ENCODE measurements at places on chromosomes 7 and 10.

DNA sequence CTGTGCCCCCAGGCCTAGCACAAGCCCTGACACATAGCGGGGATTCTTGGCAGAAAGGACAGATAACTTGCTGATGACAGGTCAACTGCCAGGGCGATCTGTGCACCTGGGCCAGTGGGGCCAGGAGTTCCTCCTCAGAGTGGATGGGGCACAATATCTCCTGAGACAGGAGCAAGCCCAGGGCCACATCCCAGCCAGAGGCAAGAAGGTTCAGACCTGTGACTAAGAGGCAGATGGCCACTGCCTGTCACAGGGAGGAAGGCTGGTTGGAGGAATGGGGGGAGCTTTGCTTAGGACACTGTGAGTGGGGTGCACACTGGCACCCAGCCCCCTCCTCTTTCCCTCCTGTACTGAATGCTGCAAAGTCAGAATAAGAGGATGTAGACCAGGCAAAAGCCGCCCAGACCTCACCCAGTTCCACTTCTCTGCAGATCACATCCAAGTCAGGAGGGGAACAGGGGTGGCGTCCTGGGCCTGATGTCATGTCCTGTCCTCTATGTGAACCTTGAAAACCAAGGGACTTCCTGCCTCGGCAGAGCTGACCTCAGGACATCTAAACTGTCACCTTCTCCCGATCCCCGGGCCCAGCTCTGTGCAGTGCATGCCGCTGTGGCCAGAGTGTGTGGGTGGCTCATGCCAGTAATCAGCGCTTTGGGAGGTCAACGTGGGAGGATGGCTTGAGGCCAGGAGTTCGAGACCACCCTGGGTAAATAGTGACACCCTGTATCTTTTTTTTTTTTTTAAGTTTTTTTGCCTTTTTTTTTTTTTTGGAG lies 1.3 kb downstream of the GUSB start:
- peak; percentile 52 for DNase-seq

GRCh38 chr7:152347888-152348287 lies 87.9 kb downstream of the KMT2C start:
- DNase-seq: no peak

- DNase-seq: no peak
Observed at GRCh38 chr10:132382231-132382922, 14.6 kb upstream of the PWWP2B start.

GRCh38 chr10:82438277-82438676 lies 563.3 kb downstream of the NRG3 start:
- DNase-seq: no peak

GRCh38 chr7:71665716-71666115 lies 533.8 kb downstream of the GALNT17 start:
- no peak for DNase-seq

DNA sequence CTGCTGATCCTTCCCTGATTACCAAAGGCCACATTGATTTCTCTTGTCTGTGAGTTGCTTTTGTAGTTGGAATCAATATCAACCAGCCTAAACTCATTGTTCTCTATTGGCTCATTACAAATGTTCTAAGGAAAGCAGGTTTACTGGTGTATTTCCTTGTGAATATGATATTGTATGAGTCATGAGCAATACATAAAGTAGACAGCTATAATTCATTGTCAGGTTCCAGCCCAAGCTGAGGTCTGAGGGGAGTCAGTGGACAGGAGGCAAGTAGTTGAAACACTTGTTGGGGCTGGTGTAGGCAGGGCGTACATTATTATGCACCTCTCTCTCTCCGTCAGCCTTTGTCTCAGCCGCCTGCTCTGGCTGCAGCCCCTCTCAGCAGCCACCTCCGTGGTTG lies 451.7 kb downstream of the IPMK start:
- DNase-seq: no peak

DNA sequence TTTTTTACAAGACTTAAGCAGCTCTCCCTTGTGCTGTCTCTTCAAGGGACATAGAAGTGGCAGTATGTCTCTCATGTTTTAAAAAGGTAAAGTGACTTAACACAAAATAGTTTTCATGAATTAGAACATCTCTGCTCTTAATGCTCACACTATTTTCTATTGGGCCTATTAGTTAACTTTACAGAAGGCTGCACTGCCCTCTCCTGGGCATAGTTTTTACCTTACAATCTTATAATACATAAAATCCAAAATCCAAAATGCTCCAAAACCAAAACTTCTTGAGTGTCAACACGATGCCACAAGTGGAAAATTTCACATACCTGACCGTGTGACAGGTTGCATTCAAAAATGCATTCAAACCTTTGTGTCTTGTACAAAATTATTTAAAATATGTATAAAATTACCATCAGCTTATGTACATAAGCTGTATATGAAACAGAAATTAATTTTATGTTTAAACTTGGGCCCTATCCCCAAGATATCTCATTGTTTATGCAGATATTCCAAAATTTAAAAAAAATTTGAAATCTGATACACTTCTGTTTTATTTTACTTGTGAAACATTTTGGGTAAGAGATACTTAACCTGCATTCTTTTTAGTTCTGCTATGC lies 25.8 kb downstream of the TES start:
- peak; percentile 49 for DNase-seq

DNA sequence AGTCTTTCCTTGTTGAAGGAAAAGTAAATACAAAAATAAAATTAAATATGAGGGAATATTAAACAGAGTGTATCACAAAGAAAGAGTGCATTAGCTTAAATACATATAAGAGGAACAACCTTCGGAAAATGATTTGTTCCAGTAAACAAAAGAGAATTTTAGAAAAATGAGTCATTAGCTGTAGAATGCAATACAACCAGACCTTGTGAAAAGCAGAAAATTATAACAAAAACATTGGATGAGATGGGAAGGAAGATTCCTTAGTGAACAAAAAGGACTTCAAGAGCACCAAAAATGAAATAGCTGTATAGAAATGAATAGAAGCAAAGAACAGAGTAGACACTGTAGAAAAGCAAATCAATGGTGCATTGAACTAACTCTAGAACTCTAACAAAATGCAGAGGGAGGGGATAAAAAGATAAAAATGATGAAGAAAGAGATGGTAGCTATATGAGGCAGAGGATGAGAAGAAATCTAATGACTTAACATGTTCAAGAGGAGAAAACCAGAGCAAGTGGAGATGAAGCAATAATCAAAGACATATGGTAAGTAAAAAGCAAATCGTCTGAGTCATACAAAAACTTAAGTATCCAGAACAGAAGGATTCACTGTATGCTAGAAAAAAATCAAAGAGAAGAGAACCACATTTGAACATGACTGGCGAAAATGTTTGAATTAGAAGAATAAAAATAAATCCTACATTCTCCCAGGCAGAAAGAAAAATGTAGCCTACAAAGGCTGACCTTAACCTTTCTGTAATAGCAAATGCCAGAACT lies 190.5 kb downstream of the TMEM26 start:
- DNase-seq: no peak

- DNase-seq: no peak
Observed at GRCh38 chr7:50721160-50721559, 61.5 kb downstream of the GRB10 start.

- DNase-seq: no peak
Observed at GRCh38 chr7:117793521-117793920, 79.7 kb downstream of the CTTNBP2 start.

DNA sequence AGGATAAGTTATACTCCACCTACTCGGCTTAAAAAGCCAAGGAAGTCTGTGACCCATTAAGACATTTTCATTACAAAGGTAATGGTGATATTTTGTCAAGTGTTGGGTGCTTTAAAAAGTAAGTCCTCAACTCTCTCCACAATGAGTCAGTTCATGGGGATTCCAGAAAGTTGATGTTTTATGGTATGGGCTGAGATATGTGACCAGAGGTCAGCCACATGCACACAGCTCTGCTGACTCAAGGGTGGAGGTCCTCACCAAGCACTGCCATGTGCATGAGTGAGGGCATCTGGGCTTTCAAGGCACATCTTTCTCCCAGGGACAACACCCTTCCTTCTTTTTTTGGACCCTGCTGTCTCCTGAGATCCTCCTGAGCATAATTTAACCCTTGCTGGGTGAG lies 292.9 kb downstream of the PTEN start:
- no peak for DNase-seq

- no peak for DNase-seq
Observed at GRCh38 chr10:31623466-31623865, 304.4 kb downstream of the ZEB1 start.

DNA sequence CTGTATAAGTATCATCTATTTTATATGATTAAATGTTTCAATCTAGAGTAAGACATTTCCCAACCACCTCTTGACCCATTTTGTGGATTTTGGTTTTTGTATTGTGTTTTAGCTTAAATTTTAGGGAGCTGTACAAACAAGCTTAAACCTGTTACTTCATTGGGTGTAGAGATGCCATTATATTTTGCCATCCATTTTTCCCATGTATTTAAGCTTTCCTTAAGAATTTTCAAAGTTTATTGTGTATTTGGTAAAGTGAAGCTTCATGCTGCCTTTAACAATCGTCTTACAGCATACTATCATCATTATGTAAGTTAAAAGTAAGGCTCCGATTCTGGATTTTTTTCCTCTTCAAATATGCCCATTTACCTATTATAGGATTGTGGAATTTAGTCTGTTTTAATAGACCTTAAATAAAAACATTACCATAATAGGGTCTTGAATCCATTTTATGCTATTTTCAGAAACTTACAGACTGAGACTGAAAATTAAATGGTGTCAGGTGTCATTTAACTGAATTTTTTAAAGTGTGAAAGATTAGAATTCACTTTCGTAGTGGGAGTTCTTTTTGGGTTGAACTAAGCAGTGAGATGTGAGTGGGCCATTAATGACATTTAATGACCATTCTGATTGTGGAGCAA lies 2.2 kb downstream of the KMT2E start:
- DNase-seq: no peak

- no peak for DNase-seq
Observed at GRCh38 chr10:70038923-70039322, 13.7 kb upstream of the MACROH2A2 start.

DNA sequence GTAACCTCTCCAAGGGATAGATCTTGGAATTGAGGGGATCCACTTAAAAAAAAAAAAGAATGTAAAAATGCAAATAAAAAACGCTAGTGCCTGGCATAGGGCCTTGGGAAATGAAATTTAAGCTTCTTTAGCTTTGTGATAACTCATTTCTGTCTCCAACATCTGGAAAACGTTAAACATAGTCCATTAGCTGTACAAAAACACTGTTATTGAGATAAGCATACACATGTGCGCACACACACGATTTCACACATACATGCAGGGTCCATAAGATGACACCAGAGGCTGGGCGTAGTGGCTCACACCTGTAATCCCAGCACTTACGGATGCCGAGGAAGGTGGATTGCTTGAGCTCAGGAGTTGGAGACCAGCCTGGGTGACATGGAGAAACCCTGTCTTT lies 13.7 kb upstream of the CUL2 start:
- DNase-seq: no peak

DNA sequence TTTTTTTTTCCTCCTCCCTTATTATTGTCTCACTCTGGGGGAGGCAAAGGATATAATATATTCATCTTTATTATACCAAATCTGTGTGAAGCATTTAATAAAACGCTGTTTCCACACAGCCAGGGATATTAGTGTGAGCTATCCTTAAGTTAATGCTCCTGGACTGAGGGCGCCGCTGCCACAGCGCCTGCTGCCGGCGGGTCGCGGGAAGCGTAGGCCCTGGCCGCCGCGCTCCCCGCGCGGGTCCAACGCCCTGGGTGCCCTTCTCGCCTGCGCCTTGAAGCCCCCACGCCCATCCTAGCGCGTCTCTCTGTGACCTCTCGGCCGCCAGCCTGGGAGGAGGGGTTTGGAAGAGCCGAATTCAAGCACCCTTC lies 9.5 kb upstream of the LBX1 start:
- DNase-seq: no peak

All from CD4-positive, CD25-positive, alpha-beta regulatory T cell (primary cell).